ENCODE measurements at places on chromosomes 5 and 9.

DNA sequence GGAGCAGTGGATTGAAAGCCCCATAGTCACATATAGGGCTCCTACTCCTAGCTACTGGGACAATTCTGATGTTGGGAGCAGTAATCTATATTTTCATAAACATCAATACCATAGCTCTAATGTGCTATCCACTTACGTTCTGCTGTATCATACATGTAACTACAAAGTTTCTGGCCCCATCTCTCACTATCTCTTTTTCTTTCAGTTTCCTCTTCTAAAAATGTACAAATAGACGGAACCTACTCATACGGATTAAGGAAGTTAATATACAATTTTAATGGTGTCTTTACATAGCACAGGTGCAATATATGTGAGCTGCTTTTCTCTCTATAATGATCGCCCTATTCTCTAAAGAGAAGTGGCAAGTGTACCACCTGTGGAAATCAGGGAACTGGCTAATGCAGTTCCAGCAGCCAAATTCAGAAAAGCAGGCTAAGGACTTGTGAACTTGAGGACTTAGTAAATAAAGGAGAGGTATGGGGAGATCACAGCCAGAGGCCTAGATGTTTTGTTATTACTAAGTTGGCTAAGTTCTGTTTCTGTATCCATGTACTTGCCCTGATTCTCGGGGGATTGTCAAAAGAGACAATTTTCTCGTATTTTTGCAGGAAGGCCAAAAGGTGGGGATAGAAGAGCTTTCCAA is 1021.9 kb downstream of the CDH12 start:
- no peak for DNase-seq

DNA sequence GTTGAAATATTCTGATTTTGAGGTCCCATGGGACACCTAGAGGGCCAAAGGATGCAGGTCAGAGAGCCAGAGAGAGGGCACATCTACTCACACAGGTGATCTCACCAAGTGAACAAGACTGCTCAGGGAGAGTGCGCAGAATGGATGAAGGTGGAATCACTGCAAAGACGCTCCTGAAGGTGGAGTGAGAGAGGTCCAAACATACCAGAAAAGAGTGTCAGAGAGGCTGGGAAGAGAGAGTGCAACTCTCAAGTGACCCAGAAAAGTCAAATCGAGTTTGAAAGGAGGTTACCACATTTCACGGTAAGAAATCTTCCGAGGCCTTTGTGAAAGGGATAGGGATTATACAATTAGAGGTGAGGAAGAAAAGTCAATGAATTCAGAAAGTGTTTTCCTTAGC is 173.4 kb downstream of the EPB41L4A start:
- no peak for DNase-seq

- DNase-seq: no peak
Measured at GRCh38 chr5:171840066-171840465, 54.4 kb downstream of the SMIM23 start.

DNA sequence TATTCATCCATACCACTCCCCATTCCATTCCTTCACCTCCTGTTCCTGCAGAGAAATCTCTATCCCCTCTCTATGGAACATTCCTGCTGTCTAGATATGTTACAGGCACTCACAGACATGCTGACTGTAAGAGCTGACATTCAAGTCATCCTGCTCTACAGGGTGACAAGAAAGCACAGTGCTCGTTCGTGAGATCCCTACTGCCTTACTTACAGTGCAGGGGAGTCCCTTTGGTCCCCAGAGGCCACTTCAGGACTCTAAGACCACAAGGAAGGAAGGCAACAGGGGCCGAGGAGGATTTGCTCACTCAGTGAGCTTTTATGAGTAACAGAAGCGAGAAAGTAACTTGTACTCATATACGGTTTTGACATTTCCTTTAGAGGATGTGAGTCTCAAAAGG is 110.5 kb downstream of the GAS1 start:
- DNase-seq: no peak

DNA sequence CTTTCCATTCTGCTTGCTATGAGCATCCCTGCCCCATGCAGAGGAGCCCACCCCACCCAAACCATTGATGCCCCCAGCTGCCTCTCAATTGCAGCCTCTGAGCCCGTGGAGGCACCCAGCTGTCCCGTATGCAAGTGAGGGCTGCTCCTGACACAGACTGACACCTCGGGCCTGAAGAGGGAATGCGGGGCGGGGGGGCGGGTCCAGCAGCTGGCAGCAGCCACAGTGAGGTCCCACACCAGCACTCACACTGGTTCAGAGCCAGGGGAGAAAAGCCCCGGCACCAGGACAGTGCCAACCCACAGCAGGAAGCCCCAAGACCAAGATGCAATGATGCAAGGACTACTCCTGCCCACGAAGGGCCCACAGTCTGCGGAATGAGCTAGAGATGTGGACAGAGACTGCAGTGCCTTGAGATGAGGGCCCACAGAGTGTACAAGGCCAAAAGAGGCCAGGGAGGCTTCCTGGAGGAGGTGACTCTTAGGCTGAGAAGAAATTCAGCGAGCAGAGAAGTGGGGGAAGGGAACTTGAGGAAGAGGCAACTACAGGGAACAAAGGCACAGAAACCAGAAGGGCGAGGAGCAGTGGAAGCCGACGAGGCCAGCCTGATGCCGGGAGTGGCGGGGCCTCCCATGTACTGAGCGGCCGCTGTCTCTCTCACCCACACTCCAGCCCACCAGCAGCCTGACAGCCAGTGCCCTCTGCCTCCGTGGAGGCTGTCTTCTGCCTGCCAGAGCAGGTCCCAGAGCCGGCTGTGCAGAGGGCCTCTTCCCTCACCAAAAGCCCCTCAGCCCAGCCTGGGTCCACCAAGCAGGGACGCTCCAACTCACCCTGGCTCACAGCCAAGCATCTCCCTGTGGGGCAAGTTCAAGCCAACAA is 9.2 kb downstream of the EEIG1 start:
- DNase-seq: no peak

DNA sequence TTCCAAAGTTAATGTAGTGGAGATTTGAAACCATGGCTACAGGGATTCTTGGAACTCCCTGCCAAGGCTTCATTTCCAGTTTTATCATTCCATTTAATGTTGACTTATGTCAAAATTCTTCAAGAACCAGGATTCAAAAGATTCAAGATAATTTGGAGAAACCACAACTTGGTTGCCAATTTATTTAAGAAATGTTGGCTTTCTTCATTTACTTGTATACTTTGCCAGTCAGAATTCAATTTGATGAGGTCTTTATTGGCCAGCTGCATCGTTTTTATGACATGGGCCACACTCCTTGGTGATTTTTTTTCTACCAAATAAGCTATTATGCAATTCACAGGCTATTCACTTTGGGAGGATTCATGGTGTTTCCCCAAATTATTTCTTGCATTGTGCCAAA is 53.1 kb upstream of the RASEF start:
- DNase-seq: no peak

DNA sequence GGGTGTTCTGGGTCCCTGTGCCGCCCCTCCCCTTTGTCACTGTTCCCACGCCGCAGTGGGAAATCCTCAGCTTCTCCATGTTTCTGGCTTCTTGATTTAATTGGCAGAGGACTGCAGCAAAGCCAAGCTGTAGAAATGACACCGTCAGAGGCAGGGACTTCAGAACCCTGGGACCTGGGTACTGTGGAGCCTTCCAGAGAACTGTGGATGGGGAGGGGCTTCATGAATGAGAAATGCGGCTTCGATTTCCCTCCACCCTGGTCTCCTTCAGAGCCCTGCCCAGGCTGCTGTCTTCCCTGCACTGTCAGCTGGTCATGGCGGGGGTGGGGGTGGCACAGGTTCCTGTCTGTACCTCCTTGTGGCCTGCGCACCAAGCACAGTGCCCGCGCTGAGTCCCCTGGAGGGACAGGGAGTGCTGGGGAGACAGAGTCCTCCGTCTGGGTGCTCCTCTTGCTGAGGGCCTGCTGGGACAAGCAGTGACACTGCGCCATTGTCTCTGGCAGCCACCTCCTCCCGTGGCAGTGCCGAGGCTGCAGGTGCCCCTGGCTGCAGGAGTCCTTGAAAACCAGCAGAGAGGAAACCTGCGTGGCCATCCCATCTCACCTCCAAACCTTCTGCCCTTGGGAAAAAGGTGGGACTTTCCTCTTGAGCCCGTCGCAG is 47.2 kb downstream of the COL5A1 start:
- DNase-seq: no peak

DNA sequence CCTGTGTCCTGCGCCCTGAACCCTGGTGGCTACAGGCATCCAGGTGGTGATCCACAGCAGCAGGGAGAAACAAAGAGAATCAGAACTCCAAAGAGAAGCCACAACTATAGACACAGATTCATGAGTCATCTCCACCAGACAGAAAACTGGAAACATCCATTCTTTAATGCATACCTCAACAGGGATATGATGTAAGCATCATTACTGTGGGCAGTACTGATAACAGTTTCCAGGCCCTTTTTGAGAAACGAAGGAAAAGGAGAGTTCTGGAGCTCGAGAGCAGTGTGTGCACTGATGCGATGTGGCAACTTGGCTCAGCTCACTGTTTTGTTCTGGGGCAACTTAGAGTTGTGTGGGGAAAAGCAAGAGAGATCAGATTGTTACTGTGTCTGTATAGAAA is 215.6 kb upstream of the ADAMTS16 start:
- DNase-seq: no peak

- DNase-seq: no peak
Measured at GRCh38 chr5:32869216-32869615, 158.1 kb downstream of the NPR3 start.

DNA sequence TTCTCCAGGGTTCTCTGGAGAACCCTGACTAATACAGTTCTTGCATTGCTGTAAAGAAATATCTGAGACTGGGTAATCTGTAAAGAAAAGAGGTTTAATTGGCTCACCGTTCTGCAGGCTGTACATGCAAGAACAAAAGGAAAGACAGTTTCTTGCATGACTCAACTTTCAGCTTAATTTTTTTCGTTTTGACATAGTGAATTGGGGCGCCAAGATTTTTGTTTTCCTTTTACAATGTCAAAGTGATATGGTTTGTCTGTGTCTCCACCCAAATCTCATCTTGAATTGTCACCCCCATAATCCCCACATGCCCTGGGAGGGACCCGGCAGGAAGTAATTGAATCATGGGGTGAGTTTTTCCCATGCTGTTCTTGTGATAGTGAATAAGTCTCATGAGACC is 11.8 kb upstream of the CRHBP start:
- no peak for DNase-seq

Measured in cerebellar cortex (tissue), 1 donor.